NCI-H1694 treated with DMSO at 0.1 percent for 48 hours (cell line): ENCODE measurements at places on chromosomes 2 and 18.

DNA sequence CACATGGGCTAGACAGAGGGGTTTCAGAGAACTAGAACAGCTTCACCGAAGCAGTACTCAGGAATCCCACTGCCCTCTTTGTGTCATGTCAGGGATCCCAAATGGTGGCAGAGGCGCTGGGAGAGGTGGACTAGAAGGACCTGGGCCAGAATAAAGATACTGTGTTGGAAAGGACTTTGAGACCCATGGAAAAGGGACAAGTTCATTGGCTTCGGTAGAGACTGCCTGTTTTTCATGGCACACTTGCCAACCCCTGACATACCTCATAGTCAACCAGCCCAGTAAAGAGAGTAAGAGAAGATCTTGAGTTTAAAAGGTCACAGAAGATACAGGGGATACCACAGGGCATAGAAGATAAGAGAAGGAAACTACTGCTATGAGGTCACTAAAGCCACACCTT is 381.0 kb downstream of the RIT2 start:
- no peak for DNase-seq

DNA sequence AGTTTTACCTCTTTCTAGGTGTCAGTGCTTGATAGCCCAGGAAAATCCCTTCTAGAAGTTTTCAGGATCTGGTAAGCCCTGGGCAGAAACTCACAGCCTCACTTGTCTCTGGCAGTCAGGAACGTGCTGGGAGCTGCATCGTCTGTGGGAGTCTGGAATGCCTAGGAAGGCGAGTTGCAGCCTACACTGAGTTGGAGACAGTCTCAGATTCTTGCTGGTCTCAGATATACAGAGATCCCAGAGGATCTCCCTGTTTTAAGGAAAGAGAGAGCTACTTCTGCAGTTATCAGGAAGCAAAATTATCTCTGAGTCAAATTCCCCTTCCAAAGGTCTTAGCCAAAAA is 104.4 kb upstream of the CDC42EP3 start:
- DNase-seq: no peak

- DNase-seq: no peak
Observed at GRCh38 chr2:196452758-196453157, 186.8 kb upstream of the CCDC150 start.

GRCh38 chr2:97005353-97005752 is 19.0 kb upstream of the FAM178B start:
- no peak for DNase-seq

DNA sequence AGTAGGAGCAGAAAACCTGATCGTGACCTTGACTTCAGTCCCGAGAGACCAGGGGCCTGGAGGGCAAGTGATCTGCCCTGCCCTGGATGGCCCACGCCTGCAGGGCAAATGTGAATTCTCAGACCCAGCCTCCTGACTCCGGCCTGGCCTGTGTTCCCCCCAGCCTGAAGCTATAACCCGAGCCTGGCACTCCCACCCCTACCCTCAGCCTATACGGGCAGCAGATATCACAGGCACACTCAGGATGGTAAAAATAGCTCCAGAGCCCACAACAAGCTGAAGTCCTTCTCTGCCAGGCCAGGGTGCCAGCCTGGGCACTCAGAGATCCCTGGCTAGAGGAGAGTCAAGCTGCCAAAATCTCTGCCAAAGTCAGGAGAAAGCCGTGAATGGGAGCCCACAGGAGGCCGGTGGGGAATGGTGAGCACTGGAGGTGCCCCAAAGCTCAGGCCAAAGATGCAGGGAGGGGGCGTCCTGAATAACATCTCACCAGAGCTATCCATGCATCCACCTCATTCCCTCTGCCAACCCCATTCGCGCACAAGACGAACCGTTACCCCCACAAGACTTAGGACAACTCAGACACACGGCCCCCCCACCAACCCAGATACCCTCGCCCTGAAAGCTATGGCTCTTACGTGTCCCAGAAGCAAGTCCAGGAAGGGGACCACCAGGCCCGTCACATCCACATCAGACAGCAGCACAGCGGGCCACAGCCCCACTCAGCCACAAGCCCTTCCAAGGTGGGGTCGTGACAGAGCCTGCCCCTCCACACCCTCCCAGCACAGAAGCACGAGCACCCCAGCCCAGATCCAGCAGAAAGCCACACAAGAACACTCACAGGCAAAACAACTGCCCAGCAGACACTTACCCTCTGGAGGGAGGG is 144.9 kb downstream of the TNS1 start:
- DNase-seq: no peak

DNA sequence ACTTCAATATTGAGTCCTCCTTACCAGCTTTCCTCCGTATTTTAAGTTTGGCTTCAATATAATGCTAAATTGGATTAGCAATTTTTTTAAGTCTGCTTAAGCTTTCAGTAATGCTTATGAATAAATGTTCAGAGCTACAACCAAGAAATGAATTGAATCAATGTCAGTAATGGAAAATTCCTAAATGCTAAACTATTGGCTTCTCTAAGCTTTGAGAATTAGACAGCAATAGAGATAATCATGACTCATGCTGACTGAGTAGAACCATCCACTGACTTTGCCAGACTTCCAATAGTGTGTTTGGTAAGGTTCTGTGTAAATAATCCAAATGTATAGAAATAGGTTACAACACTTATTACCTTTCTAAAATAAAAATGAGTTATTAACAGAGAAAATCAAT is 8.9 kb upstream of the PDE1A start:
- no peak for DNase-seq

GRCh38 chr2:156333274-156333950 is 891 bp upstream of the NR4A2 start:
- no peak for DNase-seq
